ENCODE measurements at places on chromosomes 12 and 14.

DNA sequence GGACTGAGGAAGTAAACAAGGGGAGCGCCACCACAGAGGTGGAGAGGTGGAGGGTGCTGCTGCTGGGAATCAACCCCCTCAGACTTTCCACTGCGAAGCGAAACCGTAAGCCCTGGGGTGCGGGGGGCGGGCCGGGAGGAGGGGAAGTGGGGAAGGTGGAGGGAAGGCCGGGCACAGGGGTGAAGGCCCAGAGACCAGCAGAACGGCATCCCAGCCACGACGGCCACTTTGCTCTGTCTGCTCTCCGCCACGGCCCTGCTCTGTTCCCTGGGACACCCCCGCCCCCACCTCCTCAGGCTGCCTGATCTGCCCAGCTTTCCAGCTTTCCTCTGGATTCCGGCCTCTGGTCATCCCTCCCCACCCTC lies at the start of gene LAG3:
Gene LAG3 (plus strand): TSS at position 190 of the 365 bp plus-strand sequence. CDS start 333 bp downstream, outside the sequence.
- DNase-seq = peak; percentile 62

- DNase-seq = no peak
These were observed 316.2 kb upstream of the NAV3 start for GRCh38 chr12:77514511-77514910.

DNA sequence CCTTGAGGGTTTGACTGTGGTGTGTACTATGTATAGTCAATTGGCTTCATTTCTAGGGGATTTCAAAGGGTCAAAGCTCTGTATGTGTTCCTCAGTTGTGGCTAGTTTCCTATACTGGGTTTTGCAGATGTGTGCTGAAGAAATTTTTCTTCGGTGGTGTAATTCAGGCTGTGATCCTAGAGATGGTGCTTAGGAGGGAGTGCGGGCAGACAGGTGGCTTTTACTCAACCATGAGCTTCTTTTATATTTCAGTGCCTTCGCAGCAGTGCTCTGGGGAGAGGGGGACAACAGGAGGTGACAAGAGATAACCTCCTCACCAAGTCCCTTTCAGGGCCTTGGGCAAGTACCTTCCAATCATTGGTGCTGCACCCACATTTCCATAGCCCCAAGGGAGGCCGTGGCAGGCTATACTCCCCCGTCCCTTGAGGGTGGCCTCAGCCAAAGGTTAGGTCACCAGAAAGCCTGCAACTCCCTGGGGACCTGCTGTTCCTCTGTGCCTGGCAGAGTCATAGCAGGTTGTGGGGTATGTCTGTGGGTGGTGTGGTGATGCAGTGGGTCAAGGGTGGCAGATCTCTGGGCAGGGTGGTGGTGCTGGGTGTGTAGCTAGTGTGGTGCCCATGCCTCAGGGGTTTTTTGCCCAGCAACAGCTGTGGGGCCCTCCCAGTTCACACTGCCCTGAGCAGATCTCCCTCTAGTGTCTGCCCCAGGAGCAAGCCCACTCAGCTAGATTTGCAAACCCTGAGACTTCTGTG lies 37.0 kb upstream of the TMX1 start:
- DNase-seq = no peak

GRCh38 chr12:79448816-79449215 lies 241.9 kb downstream of the PAWR start:
- DNase-seq = no peak

GRCh38 chr14:33444136-33444535 lies 505.5 kb downstream of the NPAS3 start:
- no peak for DNase-seq

GRCh38 chr12:17976202-17976601 lies 113.8 kb downstream of the RERGL start:
- DNase-seq = no peak

- peak; percentile 50 for DNase-seq
These were observed 210.2 kb downstream of the PTPRO start for GRCh38 chr12:15532364-15532977.
